ENCODE measurements at places on chromosomes 3 and 15. TPM values are rescaled to one million over a fixed set of nuclear protein-coding genes. Genes with fewer than 3 reads are reported as not detected.

DNA sequence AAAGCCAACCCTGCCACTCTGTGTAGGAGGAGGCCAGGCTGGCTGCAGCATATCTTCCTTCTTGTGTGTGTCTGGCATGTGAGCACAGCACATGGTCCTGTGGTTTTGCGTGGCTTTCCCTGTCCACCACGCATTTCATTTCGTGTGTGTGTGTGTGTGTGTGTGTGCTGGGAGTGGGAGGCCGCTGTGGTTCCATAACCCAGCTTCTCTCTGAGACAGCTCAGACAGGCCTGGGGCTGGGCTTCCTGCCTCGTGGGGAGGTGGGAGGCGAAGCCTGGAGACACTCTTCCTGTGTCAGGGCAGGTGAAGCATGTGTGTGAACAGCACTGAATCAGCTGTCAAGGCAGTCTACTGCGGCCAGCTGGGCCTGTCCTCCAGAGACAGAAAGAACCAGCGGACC is 16.0 kb upstream of the MRPS22 start:
- DNase-seq, result no peak

RLBP1 gene
- total RNA-seq, result not detected

- DNase-seq, result no peak
Observed at GRCh38 chr3:33874815-33875214, 76.4 kb downstream of the PDCD6IP start.

DNA sequence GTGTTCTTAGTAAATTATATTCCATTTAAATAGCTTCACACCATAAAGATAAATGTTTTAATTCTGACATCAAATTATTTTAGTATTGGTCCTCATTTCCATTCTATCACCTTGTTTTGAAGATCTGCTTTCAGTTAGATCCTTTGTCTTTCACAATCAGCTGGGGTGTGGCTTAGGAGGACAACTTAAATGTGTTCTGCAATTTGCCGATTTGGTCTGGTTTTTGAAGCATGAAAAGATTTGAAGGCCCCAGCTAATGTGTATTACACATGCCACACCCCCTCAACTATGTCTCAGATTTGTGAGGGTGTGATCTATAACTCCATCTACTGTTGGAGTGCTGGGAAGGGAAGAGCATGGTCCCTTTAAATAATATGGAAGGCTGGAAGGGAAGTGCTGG is 516.1 kb upstream of the GOLIM4 start:
- no peak for DNase-seq

DNA sequence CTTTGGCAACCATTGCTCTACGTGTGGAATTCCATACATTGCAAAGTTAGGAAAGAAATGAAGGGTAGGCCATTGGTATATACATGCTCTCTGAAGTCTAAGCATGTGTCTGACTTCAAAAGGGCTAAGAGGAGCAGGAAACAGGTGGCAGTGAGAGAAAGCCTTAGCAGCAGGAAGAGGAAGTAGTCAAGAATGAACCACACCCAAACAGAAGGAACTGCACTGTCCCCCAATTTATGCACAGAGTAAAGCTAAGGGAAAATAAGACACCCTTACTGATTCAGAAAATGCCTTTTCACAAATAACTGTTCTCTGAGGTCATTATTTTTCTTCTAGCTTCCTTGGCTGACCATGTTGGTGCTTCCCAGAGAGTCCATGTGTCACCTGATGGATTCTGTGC is 575.4 kb downstream of the NTRK3 start:
- no peak for DNase-seq

GRCh38 chr3:126107957-126108675 is 24.2 kb upstream of the SLC41A3 start:
- DNase-seq, result no peak

DNA sequence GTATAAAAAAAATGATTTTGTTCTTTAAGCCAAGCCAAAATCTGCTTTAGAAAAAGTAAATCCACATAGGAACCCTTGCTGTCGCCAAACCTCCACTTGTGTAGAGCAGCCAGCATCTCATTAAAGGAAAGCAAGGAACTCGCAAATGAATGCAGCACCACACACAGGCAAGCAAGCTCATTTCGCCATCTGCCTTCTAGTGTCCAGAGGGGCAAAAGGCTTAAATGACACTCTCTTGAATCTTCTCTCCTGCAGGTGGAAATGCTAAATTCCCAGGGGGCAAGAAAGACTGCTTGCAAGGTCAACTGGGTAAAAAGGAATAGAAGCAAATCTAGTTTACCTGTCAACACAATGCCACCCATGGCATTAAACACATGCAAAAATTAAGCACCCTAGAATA is 2.4 kb downstream of the MB21D2 start:
- DNase-seq, result peak; percentile 60

CHRM5 gene
- total RNA-seq, result 0.06 TPM

HTR3E gene
- not detected for total RNA-seq

GRCh38 chr3:184380627-184381260 is 890 bp downstream of the CHRD start:
- DNase-seq, result no peak

GRCh38 chr3:56321383-56321782 is 146.9 kb downstream of the ERC2 start:
- no peak for DNase-seq

DNA sequence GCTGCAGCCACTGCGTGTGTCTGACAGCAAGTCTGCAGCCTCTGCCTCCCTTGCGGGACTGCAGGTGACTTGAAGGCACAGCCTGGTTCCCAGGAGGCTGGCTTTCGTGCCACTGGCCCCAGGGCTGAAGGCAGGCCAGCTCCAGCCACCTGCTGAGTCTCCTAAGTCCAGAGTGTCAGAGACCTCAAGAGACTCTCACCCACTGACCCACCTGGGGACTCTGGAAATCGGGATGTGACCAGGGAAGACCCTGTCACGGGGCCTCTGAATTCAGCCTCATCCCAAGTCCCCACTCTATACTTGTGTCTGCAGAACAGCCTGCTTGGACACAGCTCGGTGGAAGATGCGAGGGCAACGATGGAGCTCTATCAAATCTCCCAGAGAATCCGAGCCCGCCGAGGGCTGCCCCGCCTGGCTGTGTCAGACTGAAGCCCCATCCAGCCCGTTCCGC is 16.3 kb downstream of the ISG20 start:
- DNase-seq, result no peak

CPLX3 gene
- total RNA-seq, result not detected

GRCh38 chr3:184591789-184592188 is 30.2 kb downstream of the EPHB3 start:
- DNase-seq, result no peak

- peak; percentile 81 for DNase-seq
Observed at GRCh38 chr3:188861842-188862744, 309.7 kb upstream of the TPRG1 start.

- DNase-seq, result no peak
Observed at GRCh38 chr3:194282436-194283122, 68.5 kb downstream of the CPN2 start.

CCDC39 gene
- not detected for total RNA-seq

DNA sequence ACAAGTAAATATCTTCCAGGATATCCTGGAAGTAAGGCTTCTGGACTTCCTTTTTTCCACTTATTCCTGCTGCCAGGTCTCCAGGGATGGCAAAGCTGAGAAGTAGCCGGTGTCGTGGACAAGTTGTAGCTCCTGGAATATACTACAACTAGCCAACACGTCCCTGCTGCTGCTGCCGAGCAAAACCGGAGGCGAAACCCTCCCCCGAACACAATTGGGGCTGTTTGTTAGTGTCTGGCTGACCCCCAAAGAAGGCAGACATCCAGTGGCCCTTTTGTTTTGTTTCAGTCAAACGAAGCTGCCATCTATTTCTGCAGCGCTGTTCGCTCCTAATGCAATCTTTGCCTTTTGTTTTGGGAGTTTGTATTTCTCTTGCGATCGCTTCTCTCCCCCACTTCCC is 45.3 kb upstream of the EIF5A2 start:
- DNase-seq, result no peak

GRCh38 chr3:74041068-74041675 is 416.4 kb upstream of the PDZRN3 start:
- no peak for DNase-seq

DNA sequence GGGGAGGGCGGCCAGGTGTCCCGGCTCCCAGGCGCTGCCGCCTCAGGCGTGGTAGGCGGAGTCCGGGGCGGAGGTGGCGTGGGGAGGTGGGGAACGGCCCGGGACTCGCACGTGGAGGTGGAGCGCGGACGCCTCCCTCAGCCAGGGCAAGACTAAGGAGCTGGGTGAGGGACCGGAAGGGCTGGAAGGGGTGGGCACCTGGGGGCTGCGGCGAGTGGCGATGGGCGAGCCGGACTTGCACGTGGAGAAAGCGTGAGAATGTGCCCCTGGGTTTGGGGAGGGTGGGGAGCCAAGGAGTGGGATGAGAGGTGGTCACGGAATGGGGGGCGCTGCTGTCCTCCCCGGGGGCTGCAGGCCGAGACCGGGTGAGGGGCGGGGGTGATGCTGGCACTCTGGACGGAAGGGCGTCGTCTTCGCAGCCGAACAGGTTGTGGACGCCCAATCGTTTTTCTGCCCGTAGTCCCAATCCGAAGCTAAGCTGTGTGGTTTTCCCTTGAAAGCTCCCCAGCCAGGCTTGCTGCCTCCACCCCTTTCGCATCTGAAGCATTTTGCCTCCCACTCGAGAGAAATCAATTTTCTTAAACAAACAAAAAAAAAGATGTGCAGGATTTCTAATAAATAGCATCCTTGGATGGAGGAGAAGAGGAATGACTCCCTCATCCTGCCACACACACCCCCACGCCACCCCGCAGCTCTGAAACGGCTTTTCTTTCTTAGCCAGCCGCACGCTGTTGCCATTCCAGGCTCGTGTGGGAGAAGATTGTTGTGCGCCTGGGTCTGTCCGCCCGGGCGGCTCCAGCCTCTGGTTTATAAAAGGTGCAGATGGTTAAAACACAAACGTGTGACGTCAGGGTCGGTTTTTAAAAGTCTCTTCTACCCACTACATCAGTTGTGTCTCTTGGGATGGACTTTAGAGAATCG is 62.5 kb upstream of the ANKRD28 start:
- DNase-seq, result peak; percentile 30

GRCh38 chr3:109023656-109024254 is 70.1 kb upstream of the GUCA1C start:
- peak; percentile 19 for DNase-seq

DNA sequence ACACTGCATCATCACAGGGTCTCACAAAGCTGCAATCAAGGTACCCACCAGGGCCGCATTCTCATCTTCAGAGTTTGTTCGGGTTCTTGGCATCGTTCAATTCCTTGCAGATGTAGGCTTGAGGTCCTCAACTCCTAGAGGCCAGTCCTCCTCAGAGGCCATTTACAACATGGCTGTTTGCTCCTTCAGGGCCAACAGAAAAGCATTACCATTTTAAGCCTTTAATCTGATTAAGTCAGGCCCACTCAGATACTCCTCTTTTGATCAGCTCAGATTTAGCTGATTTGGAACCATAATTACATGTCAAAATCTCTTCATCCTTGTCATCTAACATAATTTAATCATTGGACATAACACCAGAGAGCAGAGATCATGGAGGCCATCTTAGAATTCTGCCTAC is 55.4 kb downstream of the BFSP2 start:
- DNase-seq, result no peak

- no peak for DNase-seq
Observed at GRCh38 chr15:68488966-68489365, 57.0 kb upstream of the ITGA11 start.

DNA sequence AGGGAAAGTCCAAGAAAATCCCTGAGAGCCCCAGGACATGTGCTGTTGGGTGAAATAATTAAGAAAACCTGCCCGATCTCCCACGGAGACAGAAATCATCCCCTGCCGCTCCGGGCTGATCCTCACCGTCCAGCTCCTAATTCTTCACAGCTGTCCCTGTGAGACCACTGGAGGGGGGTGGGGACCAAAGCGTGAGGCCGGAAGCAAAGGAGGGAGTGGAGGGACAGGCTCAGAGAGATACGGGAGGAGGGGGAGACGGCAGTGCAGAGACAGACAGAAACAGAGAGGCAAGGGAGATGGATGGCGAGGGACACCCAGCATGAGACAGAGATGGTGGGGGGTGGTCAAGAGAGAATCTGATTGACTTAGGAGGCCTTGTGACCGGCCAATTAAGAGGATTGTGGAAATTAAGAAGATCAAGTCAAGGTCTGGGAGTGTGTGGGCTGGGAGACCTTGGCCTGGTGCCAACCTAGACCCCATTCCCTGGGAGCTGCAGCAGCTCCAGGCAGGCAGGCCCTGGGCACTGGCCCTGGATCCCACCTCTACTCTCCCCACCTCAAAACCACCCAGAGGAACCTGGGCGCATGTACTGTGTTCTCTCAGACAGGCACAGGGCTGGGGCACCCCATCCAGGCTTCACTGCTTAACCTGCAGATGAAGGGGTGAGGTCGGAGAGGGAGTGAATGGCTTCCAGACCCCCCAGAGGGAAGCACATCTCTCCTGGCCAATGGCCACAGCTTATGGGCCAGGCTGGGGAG is 113.2 kb upstream of the ALDH1A3 start:
- no peak for DNase-seq

DNA sequence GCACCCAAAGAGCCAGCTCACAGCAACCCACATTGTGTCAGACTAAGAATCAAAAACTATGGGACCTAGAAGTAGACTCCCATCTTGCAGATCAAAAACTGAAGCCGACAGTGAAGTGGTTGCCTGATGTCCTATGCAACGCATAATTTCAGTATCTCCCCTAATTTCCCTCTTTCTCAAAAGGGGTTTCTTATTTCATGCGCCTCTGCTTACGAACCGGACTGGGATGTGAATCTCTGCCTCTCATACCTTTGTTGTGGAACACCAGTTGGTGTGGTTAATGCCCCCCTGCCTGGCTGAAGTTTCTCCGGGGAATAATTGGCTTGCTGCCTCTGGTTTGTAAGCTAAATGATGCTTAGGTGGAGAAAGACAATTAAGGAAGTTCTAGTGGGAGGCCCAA is 514 bp upstream of the FAM174B start:
- DNase-seq, result no peak

THRB gene
- 2.6 TPM for total RNA-seq

DNA sequence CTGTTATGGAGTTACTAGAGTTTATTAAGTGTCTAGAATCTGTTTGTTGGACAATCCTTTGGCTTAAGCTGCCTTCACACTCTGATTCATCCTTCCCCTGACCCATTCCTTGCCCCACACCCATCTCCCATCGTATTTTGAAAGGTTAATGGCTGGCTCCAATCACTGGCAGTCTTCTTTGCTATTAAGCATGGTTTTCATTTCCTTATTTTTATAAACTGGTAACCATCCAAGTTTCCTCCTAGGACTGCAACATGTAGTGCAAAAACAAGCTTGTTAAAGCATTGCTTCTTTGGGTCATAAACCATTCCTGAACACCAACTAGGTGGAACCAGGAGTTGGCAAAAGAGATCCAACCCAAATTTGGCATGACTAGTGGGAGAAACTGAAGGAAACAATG is 148.4 kb downstream of the DTWD1 start:
- no peak for DNase-seq

OSTN gene
- total RNA-seq, result not detected

RBP2 gene
- not detected for total RNA-seq
